ENCODE measurements at places on chromosomes 6 and 20.

DNA sequence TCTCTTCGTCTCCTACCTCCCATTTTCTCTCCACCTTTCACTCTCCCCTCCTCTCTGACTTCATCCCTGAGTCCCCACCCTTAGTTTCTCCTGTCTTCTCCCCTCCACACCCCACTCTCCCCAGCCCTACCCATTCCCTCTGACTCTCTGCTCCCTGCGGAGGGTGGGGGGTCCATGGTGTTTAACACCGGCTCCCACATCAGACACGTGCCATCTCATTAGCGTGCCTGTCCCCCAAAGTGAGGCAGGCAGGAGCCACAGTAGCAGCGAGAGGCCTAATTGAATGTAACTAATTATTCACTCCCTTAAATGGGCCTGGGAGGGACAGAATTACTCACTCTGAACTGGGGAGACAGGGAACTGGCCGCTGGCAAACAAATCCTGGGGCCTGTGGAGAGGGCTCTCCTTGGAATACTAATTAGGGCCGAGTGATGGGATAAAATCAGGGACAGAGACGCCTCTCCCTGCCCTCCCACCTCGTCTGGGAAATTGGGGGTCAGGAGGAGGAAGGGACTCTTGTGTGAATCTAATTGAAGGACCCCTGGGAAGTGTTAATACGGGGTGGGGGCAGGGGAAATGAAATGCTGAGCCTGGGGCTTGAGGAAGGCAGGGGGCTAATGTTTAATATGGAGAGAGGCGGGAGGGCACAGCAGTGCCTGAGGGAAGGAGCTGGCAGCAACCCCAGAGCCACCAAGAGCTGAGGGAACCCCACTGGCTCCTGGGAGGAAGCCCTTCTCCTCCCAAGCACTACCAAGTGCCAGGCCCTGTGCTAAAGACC lies 17.9 kb downstream of the CD40 start:
- no peak for DNase-seq

- no peak for DNase-seq
Observed at GRCh38 chr6:36336779-36337241, at the start of gene BNIP5. Gene BNIP5 (minus strand): TSS chr6:36336888. CDS start chr6:36330690, 6,198 bp downstream.

DNA sequence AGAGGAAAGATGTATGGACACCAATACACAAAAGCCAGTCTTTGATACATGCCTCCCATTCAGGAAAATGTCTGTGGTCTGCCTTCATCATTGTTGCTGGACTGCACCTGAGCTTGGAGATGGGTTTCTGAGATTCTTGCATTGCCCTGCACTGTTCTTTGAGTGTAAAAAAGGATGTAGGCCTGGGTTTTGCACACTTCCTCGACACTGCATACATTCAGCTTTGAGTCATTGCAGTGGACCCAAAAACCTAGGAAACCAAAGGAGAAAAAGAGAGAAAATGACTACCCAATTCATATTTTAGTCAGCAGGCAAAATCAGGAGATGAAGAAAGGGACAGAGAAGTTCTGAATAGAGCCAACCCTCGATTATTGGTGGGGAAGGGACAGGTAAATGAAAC lies 9.0 kb downstream of the TOMM6 start:
- no peak for DNase-seq

DNA sequence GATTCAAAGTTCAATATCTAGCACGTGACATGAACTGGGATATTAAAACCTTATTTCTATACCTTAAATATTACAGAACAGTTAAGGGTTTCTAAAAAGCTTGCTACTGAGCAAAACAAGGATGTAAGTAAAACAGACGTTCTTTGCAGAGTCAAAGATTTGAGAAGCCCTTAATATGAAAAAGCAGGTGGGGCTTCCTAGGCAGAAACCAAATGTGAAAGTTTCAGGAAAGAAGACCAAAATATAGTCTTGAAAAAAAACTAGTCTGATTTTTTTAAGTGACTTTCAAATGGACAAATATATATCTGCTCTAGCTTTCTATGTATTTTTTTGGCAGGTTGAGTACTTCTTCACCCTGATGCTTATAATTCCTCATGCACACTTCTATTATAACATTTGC lies 63.2 kb downstream of the TNFRSF21 start:
- DNase-seq: no peak

- DNase-seq: no peak
Observed at GRCh38 chr6:14674867-14675648, 557.5 kb downstream of the CD83 start.

DNA sequence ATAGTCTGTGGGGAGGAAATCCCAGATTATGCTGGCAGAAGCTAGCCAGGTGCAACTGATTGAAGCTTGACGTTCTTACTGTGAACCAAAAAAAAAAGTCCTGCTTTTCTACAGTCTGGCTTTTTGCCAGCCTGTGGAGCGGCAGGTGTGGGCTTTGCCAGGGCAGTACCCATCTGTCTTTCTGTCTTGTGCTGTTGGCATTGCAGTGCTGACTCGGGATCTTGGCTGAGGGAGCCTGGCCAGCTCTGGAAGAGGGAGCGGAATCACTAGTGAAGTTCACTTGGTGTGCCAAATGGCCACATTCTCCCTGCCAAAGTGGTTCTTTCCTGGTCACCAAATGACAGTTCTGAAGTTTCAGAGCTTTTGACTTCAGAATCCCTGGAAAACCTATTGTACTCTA lies 5.0 kb downstream of the KIF3B start:
- no peak for DNase-seq

DNA sequence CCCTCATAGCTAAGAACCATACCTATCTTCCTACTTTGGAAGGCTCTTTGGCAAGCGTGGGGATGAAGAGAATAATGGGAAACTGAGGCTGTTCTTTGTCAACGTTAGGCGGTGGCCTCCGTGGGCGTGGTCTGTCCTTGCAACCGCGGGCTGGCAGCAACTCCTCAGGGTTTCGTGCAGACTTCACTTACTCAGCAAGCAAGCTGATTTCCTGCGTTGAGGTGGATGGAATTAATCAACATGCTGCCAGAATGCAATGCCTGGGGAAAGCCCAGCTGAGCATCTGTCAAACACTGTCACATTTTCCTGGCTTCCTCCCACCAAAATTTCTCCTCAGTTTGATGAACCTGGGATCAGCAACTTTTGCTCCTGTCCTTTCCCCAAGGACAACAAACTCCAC lies 9.2 kb upstream of the IL17F start:
- DNase-seq: no peak

- no peak for DNase-seq
Observed at GRCh38 chr6:11890209-11890608, 111.6 kb upstream of the ADTRP start.

GRCh38 chr6:159913862-159914564 lies 23.2 kb downstream of the MAS1 start:
- DNase-seq: no peak

GRCh38 chr6:158853880-158854213 lies 34.7 kb upstream of the EZR start:
- no peak for DNase-seq

DNA sequence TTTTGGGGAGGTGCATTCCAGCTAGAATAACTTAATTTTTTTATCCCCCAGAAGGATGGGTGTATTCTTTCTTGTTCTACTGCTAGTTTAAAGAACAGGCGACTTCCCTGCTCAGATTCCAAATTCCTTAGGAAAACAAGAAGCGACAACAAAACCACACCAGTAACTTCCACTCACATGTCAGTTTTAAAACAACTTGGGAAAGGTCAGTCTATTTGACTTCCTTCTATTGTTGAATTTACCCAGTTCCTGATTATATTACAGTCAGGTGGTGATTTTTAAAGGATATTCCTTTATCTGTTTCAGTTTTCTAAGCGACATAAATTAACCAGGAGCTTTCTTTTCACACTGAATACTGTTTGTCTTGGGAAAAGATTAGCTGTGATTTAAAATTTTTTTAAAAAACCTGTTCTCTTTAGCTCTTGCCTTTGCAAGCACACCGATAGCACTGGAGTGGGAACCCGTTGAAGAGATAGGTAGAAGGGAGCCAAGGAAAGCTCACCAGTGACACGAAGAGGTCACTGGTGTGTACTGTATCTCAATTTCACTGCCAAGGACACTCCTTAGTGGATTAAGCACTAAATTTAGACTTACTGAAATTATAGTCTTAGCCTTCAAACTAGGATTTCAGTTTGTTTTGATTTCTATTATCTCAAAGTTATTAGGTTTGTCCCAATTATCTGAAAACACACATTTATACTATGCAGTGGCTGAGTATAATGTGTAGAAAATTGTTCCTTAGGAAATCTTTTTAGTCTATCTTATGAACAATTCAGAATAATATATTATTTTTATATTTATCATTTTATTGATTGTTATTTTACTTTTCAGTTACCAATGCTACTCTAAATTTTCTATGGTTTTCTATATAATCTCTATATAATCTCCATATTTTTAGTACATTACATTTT lies 22.3 kb downstream of the MARCKS start:
- DNase-seq: no peak

- DNase-seq: no peak
Observed at GRCh38 chr6:107179004-107179403, 63.7 kb upstream of the BEND3 start.

DNA sequence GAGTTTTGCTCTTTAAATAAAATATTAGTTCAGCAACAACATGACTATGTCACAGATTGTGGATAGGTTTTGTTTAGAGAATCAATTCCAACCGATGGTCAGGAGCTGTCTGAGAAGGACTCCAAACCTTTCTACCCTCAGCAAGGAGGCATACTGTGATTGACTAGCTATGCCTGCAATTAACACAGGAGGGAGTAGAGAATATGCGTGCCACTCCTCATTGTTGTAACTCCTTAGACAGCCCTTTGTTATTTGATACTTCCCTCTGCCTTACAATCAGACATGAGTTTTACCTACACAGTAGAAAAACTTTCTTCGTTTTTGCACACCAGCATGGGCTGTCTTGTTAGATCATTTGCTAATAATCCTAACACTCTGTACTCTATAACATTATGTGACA lies 796.5 kb downstream of the PRIM2 start:
- no peak for DNase-seq
